ENCODE measurements at places on chromosomes 3 and 15. TPM values are rescaled to one million over a fixed set of nuclear protein-coding genes. Genes with fewer than 3 reads are reported as not detected.
A peak's percentile ranks its signal among the peaks of the same experiment; 100 is the strongest.

The ST8SIA2 gene
- not detected for total RNA-seq

The ZNF385D gene
- not detected for total RNA-seq

The GRM7 gene
- total RNA-seq: not detected

The NDUFAF3 gene
- total RNA-seq: 147 TPM

The CHCHD6 gene
- 18.1 TPM for total RNA-seq

The PRSS50 gene
- total RNA-seq: not detected

The CPN2 gene
- not detected for total RNA-seq

The MIX23 gene
- total RNA-seq: 59.2 TPM

DNA sequence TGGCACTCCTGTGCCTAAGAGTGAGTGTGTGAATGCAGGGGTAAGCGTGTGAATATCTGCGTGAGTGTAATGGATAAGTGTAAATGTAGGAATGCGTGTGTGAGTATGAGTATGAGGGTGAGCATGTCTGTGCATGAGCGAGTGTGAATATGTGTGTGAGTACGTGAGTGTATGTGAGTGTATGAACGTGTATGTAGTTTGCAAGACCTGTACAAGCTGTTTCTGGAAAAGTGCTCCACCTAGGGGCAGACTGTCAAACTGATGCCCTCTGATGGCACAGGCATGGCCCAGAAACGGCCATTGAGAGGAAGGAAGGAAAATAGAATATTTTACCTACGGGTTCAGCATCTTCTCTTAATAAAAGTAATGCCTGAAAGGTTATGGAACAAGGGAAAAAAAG is 24.4 kb upstream of the FRMD4B start:
- DNase-seq: peak; percentile 63

DNA sequence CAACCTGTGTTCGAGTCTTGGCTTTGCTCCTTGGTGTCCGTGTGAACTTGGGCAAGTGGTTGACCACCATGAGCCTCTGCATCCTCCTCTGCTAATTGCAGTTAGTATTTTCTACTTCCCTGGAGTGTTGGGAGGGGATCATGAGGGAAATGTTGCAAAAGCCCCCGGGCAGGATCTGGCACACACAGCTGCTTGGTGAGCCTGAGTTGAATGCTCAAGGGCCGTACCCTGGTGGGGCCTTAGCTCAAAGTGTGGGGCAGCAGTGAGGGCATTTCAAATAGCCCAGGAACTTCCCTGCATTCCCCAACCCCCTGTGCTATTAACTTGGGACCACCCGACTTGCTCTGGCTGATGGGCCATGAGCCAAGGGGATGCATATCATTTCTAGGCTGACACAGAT is 94.9 kb upstream of the SLC6A11 start:
- DNase-seq: no peak

GRCh38 chr3:191958980-191959671 is 498.2 kb downstream of the PYDC2 start:
- DNase-seq: peak; percentile 10

GRCh38 chr3:160538895-160539294 is 26.5 kb downstream of the KPNA4 start:
- DNase-seq: no peak

GRCh38 chr3:32456429-32457130 is 46.1 kb downstream of the CMTM6 start:
- no peak for DNase-seq

GRCh38 chr3:184985586-184985985 is 167.3 kb downstream of the C3orf70 start:
- no peak for DNase-seq

GRCh38 chr15:37574985-37575384 is 359.5 kb upstream of the TMCO5A start:
- no peak for DNase-seq

- no peak for DNase-seq
These were observed 206.4 kb upstream of the P2RY1 start for GRCh38 chr3:152628496-152628895.

GRCh38 chr15:58147171-58147611 is 9.0 kb downstream of the AQP9 start:
- DNase-seq: no peak

GRCh38 chr3:113212150-113212843 is 940 bp downstream of the BOC start:
- DNase-seq: no peak

- DNase-seq: no peak
These were observed 178.9 kb downstream of the KCNMB2 start for GRCh38 chr3:178714925-178715832.

DNA sequence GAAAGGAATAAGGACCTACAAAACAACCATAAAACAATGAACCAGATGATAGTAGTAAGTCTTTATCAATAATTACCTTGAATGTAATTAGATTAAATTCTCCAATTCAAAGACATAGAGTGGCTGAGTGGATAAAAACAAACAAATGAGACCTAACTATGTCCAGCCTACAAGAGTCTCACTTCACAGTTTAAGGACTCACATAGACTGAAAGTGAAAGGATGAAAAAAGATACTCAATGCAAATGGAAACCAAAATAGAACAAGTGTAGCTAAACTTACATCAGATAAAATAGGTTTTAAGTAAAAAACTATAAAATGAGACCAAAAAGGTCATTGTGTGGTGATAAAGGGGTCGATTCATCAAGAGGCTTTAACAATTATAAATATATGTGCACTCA is 21.9 kb upstream of the NR1I2 start:
- DNase-seq: no peak

DNA sequence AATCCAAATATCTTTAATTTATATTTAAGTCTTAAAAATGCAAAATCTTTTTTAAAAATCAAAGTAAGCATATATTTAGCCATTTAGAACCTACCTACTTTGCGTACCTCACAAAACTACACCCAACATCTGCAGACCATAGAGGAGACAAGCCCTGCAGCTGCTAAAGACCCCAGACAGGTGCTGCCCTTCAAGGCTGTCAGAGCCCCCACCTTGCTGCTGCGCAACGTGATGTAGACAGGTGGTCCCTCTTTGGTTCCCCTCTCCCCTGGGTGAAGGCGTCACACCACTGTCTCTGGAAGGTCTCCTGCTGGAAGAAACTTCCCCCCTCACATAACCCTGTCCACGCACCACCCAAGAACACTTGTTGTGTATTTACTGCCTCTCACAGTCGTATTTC is 204.5 kb downstream of the ARRDC4 start:
- DNase-seq: no peak

GRCh38 chr3:1172644-1173043 is 79.8 kb downstream of the CNTN6 start:
- DNase-seq: no peak

DNA sequence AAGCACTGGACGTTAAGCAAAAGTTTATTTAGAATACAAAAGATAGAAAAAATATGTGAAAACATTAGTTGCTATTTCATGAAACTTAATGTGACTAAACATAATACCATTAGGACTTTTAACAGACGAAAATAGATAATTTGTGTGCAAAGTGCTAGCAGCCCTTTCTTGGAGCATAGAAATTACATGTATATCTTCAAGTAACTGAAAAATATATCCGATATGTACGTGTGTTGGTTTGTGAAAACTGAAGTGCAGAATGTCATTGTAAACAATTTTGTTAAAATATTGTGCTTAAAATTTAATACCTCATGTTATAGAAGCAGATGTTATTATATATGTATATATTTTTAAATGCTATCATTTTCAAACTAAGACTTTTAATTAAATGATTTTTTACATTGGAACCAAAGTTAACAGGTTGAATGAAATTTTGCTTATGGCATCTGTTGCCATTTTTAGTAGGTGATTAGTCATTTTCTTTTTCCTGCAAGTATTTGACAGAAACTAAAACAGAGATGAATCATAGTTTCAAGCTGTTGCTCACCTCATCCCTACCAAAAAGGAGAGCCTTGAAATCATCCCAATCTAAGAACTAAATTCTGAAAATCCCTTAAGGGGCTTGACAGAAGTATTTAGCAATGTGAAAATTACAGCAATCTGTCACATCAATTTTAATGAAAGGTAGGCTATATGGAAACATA is 334.8 kb downstream of the NAALADL2 start:
- no peak for DNase-seq

GRCh38 chr3:15845475-15845874 is 47.7 kb upstream of the ANKRD28 start:
- DNase-seq: no peak

DNA sequence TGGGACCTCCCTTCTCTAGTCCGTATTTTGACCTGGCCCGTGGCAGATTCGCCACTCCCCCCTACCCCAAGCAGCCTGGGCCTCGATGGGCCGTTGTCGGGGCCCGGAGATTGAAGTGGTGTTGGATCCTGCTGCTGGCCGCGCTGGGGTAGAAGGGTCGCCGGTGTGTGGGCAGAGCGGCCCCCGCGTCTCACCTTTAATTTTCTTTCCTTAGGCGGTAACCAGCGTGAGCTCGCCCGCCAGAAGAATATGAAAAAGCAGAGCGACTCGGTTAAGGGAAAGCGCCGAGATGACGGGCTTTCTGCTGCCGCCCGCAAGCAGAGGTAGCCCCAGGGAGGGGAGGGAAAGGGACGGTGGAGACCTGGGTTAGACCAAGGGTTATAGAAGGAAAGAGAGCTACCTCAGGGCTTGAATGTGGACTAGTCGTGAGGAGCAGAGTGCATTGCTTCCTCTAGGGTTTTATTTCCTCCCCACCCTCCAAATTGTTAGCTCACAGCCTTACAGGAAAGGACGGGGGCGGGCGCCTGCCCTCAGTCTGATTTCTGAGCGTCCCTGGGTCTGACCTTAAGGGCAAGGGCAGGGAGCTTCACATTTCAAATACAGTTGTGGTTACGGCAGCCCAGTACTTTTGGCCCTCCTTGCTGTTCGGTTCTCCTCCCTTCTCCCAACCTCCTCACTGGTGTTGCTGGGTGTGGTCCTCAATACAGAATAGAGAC is 799 bp downstream of the SERF2 start:
- DNase-seq: peak; percentile 60

DNA sequence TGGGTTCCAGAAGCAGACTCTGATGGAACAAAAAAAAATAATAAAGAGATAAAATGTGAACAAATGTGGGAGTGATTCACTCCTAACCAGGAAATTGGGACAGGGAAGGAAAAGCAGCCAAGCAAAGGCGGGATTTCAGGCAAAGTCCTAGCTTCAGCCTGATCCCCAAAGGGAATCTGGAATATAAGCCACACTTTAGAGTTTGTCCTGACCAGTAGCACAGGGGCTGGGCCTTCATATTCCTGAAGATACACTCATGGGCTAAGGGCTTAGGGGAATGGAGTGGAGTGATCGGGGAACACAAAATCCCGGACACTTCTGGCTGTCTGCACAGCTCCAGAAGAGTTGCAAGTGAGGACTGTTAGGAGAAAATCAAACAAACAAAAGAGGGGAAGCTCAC is 135.0 kb upstream of the COL8A1 start:
- DNase-seq: no peak

DNA sequence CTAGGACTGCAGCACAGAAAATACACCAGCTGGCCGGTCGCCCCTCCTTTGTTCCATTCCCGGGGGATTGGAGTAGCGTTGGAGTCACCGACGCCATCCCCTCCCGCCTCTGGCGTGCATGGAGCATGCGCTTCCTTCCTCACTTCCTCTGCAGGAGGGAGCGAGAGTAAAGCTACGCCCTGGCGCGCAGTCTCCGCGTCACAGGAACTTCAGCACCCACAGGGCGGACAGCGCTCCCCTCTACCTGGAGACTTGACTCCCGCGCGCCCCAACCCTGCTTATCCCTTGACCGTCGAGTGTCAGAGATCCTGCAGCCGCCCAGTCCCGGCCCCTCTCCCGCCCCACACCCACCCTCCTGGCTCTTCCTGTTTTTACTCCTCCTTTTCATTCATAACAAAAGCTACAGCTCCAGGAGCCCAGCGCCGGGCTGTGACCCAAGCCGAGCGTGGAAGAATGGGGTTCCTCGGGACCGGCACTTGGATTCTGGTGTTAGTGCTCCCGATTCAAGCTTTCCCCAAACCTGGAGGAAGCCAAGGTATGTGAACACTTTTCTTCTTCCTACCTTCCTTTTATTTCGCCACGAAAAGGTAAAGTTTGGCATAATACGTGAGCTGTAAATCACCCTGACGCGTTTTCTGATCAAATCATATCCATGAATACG is at the start of gene SCG3:
Gene SCG3, plus strand, starts transcription at position 201 of the 661 bp plus-strand sequence. Its CDS starts 253 bp downstream, at position 454.
- DNase-seq: no peak

GRCh38 chr3:152717252-152717651 is 117.7 kb upstream of the P2RY1 start:
- DNase-seq: no peak

DNA sequence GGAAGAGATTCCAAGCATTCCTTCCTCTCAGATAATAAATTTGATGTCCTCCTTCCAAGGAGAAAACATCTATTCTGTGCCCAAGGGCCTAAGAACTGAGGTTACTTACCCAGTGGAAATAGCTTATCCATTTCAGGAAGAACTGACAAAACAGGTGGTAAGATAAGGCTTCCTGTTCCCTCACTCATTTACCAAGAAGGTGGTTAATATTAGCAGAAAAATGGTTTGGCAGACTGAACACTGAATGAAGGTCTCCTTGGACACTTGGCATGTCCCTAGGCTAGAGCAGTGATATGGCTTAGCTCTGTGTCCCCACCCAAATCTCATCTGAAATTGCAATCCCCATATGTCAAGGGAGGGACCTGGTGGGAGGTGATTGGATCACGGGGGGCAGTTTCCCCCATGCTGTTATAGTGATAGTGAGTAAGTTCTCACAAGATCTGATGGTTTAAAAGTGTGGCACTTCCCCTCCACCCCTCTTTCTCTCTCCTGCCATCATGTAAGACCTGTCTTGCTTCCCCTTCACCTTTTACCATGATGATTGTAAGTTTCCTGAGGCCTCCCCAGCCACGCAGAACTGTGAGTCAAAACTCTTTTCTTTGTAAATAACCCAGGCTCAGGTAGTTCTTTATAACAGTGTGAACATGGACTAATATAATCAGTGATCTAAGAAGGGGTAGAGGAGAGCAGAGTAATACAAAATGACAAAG is 127.4 kb downstream of the ST8SIA2 start:
- no peak for DNase-seq

- no peak for DNase-seq
These were observed 115.6 kb downstream of the GREM1 start for GRCh38 chr15:32833379-32833821.

DNA sequence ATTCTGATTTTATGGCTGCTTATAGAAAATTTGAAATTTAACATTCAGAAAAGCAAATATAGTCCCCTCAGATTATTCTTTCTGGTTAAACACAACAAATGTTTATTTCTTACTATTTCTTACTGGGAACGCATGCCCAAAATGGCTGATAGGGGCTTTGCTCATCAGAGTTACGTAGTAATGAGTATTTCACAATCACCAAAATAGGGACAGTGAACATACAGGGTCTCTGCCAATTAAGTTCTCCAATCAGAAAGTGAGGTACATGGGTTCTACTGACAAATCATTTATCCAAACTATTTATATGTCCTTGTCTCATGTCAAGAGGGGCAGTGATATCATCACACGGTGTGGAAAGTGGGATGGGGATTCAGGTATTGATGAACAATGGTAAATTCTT is 154.5 kb downstream of the BCHE start:
- no peak for DNase-seq

DNA sequence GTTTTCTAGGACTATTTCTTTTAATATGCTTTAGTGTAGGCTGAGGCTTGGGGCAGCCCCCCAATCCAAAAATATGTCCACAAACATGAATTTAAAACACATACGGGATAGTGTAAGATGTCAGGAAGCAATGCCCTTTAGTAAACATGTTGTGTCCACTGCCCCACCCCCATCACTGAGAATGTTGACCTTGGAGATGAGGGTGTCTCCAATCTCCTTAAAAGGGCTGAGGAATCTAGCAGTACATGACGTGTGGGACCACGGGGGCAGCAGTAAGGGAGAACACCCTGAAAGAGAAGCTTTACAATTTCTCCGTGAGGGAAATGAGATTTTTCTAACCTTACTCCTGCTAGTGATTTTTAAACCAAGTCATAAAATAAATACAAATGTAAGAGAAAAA is 84.7 kb downstream of the SQOR start:
- no peak for DNase-seq

GRCh38 chr3:171255236-171255806 is 204.9 kb downstream of the TNIK start:
- DNase-seq: peak; percentile 81

Data from OCI-LY7 (cell line).